ENCODE measurements at places on chromosomes 16 and 17.

GRCh38 chr16:11400076-11400475 is 54.8 kb downstream of the RMI2 start:
- DNase-seq, result no peak

DNA sequence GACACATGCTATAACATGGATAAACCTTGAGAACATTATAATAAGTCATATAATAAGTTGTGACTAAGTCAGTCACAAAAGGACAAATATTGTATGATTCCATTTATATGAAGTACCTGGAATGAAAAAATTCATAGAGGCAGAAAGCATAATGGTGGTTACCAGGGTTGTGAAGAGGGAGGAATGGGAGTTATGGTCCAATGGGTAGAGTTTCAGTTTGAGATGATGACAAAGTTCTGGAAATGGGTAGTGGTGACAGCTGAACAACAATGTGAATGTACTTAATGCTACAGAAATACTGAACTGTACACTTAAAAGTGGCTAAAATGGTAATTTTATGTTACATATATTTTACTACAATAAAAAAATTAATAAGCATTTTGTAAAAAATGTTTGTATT is 49.7 kb downstream of the MYO1D start:
- DNase-seq, result no peak

- DNase-seq, result no peak
Observed at GRCh38 chr16:10740000-10740844, 3.4 kb upstream of the NUBP1 start.

GRCh38 chr16:19066988-19067348 is 446 bp upstream of the COQ7 start:
- DNase-seq, result no peak

DNA sequence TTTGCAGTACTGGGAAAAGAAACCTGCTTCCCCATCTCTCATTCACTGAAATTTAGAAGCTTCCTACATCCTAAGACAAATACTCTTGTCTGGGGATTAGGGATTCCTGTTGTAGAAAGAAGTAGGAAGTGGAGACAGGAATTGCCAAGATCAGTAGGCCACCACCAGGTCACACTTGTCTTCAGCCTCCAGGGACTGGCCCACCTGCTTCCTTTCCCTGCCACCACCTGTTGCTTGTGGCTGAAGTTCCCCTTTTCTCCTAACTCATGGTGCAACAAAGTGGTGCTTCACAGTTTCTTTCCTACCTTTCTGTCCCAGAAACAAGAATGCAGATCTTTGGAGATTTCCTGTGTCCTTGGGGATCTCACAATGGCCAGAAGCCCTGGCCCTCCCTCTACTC is 82.4 kb downstream of the WNT3 start:
- no peak for DNase-seq

DNA sequence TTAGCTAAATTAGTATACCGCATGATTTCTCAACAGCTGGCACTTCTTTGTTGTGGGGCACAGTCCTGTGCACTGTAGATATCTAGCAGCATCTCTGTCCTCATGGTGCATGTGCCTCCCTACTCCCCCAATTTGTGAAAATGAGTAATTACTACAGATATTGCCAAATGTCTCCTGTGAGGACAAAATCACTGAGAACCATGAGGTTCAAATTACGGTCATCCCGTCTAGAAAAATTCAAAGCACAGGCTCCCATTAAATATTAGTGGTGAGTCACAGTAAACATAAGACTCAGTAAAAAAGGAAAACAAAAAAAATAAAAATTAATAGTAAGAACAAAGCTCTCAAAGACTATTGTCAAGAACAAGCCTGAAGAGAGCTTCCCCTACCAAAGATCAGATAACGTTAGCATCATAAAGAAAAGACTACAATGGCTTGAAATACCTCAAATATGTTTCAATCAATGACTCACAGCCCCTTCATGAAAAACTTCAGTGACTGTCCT is 57.8 kb downstream of the STH start:
- DNase-seq, result no peak

DNA sequence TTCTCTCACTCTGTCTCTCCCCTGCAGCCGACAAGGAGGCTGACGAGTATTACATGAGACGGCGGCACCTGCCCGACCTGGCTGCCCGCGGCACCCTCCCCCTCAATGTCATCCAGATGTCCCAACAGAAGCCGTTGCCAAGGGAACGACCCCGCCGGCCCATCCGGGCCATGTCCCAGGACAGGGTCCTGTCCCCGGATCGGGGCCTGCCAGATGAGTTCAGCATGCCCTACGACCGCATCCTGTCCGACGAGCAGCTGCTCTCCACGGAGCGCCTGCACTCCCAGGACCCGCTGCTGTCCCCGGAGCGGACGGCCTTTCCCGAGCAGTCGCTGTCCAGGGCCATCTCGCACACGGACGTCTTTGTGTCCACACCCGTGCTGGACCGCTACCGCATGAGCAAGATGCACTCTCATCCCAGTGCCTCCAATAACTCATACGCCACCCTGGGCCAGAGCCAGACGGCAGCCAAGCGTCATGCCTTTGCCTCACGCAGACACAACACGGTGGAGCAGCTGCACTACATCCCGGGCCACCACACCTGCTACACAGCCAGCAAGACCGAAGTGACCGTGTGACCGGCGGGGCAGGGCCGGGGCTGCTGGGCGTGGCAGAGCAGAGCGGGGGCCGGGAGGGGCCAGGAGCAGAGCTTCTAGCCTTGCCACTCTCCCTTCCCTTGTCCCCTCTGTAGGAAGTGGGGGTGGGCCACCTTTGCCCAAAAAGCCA is 40.4 kb upstream of the DNAH9 start:
- no peak for DNase-seq

DNA sequence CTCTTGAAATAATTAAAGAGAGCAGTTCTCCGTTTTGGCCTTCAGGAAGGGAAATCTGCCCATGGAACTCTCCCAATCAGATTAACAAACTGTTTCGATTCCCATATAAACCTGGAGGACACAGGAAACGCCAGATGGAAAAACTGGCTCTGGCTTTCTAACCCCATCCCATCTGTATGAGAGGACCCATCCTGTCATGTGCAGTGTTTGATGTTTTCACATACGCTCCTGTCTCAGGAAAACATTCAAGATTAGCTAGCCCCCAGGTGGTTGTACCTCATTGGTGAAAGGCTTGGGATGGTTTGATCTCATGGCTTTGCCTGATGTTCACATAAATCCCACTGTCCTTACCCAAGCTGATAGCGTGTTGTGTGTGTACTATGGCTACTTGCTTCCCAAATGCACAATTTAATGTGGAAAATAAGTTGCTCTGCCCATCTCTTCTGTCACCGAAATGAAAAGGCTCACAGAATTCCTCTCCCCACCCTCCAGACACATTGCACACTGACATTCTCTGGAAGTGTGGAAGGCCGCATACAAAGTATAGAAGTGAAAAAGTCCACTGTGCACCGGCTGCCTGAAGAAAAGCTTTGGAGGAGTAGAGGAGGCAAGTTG is 18.2 kb upstream of the ERN1 start:
- DNase-seq, result no peak

- DNase-seq, result no peak
Observed at GRCh38 chr16:28180655-28181460, 30.9 kb downstream of the XPO6 start.

GRCh38 chr17:79002291-79002690 is 7.3 kb downstream of the CANT1 start:
- no peak for DNase-seq

- no peak for DNase-seq
Observed at GRCh38 chr16:30533748-30534367, 800 bp downstream of the ZNF747 start.

- no peak for DNase-seq
Observed at GRCh38 chr17:66920435-66920834, 44.1 kb upstream of the CACNG4 start.

DNA sequence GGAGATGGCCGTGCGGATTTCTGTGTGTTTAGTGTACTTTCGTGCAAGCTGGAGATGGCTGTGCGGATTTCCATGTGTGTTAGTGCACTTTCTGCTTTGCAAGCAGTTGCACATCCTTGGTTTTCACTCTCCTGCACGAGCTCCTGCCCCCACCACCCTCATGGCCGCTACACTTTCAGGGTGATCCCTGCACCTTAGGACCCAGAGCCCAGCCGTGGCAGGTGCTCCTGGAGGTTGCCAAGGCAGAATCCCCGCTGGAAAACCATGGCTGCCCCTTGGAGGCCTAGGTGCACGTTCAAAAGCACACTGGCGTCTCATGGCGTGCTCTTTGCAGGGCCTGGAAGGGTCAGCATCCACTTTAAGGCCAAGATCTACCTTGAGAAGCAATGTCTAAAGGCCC is 311.0 kb upstream of the TNRC6C start:
- no peak for DNase-seq

DNA sequence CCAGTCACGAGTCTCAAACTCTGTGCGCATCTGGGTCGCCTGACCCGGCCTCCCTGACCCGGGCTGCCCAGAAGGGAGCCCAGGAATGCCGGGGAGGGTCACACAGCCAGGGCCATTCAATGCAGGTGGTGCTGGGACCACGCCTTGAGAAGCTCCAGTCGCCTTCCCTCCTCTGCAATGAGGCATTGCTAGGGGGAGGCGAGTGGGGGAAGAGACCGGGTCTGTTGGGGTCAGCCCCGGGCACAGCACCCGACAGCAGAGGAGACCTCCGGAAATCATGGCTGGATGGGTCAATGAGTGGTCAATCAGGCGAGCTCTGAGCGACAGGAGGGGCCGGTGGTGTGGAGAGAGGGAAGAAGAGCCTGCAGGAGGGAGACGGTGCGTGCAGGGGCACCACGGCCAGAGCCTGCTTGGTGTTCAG is 13.3 kb downstream of the JPH3 start:
- DNase-seq, result no peak

DNA sequence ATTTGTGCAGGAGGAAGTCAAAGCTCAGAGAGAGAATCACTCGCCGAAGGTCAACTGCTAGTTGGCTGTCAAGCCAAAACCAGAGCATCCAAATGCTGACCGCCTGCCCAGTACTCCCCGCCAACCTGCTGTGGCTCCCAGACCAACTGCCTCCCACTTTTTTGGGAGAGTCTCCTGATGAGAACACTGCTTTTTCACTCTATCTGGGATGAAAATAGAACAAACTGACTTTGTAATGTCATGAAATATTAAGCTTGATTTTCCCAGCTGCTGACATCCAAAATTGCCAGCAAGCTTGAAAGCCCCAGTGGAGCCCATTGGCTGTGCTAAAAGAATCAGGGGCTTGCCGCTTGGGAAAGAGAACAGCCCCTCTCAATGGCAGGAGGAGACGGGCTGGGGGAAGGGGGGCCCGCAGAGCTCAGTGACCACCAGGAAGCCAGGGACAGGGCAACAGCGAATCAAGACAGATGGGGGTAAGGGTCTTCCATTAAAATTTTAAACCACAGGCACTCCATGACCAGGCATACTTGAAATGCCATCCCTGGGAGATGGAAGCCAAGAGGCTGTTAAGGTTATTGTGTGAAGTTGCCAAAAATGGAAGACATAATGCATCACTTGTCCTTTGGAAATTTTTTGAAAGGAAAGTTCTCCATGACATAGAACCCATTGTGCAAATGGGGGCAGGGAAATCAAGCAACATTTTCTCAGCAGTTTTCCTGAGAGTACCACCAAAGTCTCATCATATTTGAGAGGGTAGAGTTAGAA is 125.7 kb upstream of the CDH5 start:
- no peak for DNase-seq

GRCh38 chr16:49824593-49824992 is 31.3 kb downstream of the ZNF423 start:
- no peak for DNase-seq

DNA sequence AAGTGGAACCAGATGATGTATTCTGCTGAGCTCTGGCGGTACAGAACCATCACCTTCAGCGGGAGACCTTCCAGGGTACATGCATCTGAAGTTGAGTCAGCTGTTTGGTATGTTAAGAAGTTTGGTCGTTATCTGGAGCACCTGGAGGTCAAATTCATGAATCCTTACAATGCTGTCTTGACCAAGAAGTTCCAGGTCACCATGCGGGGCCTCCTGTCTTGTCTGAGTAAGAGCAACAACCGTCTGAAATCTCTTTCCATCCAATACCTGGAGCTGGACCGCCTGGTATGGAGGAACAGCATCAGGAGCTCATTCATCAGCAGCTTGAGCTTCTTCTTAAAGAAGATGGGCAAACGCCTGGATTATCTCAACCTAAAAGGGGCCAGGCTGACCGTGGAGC is 4.0 kb downstream of the FBXO39 start:
- DNase-seq, result no peak

DNA sequence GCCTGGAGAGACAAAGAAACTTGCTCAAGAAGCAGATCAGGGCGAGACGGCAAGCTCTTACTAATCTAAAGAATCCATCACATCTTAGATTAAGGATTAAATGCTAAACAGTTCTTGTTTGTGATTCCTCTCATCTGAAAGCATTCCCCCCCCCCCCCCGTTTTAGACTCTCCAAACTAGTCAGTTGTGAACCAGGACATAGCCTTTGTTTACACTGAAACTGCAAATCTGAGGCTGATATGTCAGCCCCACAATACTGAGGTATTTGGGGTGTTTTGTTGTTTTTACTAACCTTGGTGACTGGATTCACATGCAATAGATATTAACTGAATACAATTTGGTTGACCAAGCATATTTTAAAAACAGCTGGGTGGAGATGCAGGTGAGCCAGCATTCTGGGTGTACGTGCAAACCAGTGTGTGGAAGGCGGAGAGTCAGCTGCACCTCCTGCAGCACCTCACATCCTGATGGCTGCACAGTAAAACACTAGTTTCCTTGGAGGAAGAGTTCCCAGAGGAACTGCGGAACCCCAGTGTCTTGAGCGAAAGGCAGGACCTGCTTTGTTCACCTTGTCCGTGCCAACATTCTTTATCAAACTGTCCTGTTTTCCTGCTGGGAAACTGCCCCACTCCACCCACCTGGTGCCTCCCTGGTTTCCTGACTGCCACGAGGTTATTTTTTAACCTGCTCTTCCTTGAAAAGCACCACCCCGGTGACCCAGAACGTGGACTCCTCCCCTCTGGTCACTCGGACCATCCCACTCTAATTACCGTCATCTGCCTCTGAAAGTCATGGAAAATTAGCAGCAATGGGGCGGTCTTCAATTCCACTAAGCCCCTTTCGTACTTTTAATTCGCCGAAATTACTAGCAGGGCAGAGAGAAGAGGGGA is 1.2 kb upstream of the YPEL2 start:
- DNase-seq, result no peak

DNA sequence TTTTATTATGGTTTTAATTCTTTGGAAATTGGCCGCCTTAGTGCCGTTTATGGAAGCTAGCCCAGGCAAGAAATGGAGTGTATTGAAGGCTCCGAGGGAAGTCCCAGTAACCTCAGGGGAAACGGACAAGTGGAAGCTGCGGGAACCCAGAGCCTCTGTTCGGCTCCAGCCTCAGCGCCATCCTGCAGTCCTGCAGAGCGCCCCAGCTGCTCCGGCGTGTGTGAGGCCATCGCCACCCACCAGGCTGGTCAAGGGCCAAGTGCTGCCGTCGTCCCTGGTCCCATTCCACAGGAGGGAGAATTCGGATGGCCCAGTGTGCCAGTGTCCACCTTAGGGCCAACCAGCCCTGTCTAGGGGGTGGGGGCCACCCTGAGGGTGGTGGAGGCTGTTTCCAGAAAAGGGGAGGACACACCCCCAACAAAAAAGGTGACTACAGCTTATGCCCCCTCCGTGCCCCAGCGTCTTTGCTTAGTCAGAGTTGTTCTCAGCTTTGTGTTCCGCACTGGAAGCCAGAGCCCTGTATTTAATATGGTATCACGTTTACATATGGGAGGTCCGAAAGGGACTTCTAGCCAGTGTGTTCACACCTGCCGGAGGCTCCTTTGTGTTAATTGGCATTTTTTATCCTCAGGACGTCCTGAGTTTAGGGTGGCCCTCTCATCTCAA is 13.0 kb downstream of the MGRN1 start:
- DNase-seq, result no peak

Measured in GM18507 (cell line).